ENCODE measurements at places on chromosomes 16 and 17.

DNA sequence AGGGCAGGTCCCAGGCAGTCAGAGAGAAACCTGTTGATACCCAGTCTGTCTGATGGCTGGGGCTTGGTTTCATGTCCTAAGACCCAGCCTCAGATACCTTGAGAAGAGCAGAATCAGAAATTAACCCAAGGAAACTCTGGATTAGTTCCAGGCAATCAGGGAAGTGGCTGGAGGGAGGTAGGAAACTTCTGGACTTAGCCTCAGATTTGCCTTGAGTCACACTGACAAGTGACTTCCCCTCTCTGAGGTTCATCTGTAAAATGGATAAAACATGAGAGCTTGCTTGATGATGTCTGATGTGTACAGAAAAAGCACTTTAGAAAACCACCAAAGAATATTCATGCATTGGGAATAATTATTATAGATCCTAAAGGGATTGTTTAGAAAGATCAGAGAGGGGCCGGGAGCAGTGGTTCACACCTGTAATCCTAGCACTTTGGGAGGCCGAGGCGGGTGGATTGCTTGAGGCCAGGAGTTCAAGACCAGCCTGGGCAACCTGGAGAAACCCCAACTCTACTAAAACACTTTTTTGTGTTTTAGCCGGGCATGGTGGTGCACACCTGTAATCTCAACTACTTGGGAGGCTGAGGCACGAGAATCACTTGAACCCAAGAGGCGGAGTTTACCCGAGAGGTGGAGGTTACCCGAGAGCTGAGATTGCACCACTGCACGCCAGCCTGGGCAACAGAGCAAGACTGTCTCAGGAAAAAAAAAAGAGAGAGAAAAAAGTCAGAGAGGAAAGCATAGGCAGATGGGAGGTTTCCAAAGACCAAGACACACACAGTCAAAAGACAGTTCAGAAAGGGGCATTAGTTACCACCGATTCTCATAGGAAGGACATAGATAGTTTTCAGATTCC is 3.8 kb downstream of the CIITA start:
- no peak for DNase-seq

GRCh38 chr16:17302620-17303019 is 168.1 kb downstream of the XYLT1 start:
- no peak for DNase-seq

- no peak for DNase-seq
Measured at GRCh38 chr17:71071041-71071440, 901.7 kb downstream of the KCNJ2 start.

DNA sequence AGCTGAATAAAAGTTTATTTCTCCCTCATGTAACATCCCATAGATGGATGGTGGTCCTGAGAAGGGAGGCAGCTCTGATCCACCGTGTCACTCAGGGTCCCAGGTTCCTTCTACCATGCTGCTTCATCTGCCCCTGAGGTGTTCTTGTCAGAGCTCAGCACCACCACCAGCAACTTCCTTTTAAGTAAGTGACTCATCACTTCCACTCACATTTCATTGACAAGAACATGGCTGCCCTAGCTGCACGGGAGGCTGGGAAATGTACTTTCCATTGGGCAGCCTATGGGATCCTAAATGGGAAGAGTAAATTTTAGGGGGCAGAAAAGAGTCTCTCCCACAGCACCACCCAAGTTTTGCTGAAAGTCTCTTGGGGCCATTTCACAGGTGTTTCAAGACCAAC is 134.7 kb downstream of the USP31 start:
- no peak for DNase-seq

- DNase-seq = no peak
Measured at GRCh38 chr16:79752396-79752795, 151.9 kb upstream of the MAF start.

DNA sequence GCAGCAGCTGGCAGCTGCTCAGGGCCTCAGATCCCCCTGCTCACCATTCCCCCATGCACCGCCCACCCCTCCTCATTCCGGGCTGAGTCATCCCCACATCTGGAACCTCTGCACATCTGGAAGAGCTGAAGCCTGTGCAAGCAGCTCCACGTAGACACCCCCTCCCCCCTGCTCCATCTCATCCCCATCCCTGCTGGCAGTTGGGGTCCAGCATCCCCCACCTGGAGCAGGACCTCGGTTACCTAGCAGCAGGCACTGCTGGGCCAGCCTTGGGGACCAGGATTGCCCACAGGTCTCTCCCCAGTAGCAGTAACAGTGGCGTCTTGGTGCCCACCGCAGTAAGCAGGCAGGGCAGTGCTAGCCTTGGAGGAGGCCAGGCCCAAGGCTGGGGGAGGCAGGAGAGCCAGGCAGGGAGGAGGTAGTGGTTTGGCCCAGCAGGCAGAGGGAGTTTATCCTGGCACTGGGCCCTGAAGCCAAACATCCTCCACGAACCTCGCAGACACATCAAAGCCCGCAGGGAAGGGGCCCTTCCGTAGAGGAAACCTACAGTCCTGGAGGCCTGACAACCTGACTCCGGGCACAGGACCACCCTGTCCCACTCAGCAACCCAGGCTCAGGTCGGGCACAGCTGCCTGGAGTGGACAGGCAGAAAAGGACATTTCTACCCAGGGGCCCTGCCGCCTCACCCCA is 7.7 kb upstream of the TMEM92 start:
- DNase-seq = no peak

- DNase-seq = no peak
Measured at GRCh38 chr16:4285167-4285566, 12.3 kb upstream of the TFAP4 start.

DNA sequence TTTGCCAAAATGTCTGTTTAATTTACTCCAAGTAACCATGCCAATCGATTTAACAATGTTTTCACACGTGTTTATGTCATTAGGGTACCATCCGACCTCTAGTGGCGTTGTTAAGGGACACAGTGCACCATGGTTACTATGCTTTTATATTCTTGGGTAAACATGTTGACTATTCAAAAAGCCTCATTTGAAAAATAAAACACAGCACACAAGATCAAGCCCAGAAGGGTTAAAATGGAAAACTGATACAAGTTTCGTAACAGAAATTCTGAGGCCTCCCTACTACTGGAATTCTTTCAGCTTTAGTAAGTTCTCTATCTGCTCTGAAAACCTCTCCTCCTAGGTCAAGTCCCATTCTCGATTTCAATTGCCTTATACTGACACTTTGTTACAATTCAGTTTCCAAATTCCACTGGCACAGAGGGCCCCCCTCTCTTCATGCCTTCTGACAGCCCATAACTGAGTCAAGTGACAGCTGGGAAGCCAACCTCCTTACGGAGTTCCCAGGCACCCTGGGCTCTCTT is 2.1 kb downstream of the CFAP20 start:
- DNase-seq = peak; percentile 64

GRCh38 chr16:48252013-48252412 is 4.7 kb upstream of the ABCC11 start:
- no peak for DNase-seq

DNA sequence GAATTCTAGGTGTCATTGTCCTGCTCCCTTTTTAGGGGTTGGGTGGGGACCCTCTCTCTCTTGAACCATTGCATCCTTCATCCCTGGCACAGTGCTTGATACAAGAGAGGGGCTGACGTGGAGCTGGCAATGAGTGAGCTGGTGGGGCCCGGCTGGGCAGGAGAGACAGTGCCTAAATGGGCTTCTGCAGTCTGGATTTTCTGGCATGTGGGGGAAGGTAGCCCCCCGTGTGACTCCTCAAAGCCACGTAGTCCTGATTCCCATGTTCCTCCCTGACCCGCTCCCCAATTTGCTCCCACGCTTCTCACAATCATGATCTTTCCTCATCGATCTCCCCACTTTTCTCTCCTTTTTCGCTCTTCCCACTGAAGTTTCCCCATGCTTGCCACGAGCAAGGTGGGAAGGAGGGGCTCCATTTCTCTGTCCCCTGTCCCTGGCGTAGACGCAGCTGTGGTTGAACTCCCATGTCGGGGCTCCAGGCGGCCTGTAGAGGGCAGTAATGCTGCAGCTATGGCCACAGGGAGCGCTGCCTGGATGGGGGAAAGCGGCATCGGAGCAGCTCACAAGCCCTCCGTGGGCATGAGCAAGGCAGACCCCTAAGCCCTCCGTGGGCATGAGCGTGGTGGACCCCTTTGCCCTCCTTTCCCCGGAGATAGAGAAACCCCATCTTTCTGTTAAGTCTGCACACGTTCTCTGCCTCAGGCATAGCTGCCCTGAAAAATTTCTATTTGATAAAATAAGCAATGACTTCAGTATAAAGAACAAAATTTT is 47.5 kb downstream of the HAPSTR1 start:
- peak; percentile 74 for DNase-seq

- DNase-seq = no peak
Measured at GRCh38 chr17:564526-565065, 150.0 kb downstream of the VPS53 start.

Measured in activated CD4-positive, alpha-beta T cell treated with anti-CD3 and anti-CD28 coated beads, Interleukin-2, amount 10 ng/mL, durations not matched to agents 7 days and 5 days (primary cell).